Brain (organoid and tissue), 16 donors: ENCODE measurements at places on chromosomes 13 and 19. TPM values are rescaled to one million over a fixed set of nuclear protein-coding genes. Genes with fewer than 3 reads are reported as not detected.

The CD22 gene
- polyA plus RNA-seq, result 6.9 TPM

The DHX34 gene
- polyA plus RNA-seq, result 10.0 TPM

The PROZ gene
- not detected for polyA plus RNA-seq

The SULT2A1 gene
- not detected for polyA plus RNA-seq

The PLPPR3 gene
- 86.2 TPM for polyA plus RNA-seq
